ENCODE measurements at places on chromosomes 11 and 22.
A peak's percentile ranks its signal among the peaks of the same experiment; 100 is the strongest.

DNA sequence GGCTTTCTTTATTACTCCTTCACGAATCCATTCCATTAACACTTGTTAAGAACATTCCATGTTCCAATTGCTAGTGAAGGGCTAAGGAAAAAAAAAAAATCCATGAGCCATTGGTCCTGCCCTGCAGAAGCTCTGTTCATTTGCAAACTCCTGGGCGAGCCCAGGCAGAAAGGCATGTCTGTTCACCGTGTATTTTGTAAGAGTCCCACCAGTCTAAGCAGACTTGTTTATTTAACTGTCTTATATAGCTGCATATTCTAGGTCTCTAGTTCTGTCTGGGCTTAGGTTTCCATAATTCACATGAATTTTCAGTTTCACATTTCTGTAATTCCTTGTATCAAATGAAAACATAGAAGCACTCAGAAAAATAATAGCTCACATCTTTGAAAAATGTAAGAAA, 97.4 kb upstream of the POU2AF2 start:
- no peak for DNase-seq

DNA sequence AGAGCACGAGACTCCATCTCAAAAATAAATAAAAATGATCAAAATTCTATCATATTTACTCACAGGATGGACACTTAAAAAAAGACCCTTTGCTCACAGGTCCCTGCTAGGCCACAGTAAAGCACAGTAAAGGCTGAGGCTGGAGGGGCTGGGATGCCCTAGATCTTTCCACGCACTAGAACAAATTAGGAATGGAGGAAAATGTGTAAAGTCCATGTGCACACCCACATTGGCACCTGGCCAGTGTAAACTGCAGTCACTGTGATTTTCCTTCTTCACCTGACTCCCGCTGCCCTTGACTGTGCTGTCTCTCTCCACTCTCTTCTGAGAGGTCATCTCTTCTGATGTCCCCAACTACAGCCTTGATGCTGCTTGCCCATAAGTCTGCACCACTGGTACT, 195.5 kb downstream of the EFCAB6 start:
- no peak for DNase-seq

DNA sequence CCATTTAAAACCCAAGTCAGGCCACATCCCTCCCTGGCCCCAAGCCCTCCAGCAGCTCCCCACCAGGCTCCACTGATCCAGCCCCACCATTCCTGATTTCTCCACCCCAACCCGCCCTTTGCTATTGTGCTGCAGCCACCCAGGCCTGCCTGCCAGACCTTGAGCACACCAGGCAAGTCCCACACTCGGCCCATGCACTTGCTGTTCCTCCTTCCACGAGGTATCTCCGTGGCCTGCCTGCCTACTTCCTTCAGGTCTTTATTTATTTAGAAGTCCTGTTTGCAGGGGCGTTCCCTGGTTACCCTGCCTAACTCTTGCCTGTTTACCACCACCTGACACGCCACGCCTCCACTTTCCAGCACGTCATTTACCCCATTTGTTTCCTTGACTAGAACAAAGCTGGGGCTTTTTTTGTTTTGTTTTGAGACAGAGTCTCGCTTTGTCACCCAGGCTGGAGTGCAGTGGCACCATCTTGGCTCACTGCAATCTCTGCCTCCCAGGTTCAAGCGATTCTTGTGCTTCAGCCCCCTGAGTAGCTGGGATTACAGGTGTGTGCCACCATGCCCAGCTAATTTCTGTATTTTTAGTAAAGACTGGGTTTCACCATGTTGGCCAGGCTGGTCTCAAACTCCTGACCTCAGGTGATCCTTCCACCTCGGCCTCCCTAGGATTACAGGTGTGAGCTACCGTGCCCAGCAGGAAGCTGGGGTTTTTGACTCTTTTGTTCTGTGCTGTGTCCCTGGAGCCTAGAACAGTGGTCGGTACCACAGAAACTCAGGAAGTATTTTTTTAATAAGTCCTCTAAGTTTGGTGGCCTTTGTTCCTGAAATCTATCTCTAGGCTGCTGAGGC, 6.7 kb downstream of the CENPM start:
- DNase-seq, result peak; percentile 15

- no peak for DNase-seq
Measured at GRCh38 chr11:115695677-115696364, 191.6 kb upstream of the CADM1 start.

DNA sequence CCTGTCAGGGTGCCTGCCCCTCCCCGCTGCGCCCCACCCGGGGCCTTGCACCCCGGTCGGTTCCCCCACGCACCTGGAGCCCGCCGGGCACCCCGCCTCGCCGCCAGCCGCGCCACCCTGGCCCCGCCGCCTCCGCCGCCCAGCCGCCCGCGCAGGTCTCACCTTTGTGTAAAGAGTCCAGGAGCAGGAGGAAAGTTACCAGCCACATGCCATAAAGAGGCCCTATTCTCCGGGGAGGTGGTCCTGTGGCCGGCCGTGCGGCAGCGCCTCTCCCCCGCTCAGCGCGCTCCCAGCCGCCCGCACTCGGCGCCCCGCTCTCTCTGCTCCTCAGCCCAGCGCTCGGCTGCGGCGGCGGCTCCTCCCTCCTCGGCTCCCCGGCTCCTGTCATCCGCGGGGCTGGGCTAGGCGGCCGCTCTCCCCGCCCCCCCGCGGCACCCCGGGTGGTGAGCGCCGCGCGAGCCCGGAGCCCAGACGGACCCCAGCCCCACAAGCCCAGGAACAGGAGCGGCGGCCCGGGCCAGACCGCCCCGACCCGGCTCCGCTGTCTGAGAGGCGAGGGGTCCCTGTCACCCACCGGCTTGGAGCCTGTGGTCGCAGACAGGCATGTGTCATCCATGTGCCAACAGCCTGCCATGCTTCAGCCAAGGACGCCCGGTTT, at the start of gene DSCAML1:
Gene DSCAML1 (minus strand): TSS at position 345 of the 658 bp plus-strand sequence. CDS start 137 bp downstream, at position 208.
- DNase-seq, result no peak

DNA sequence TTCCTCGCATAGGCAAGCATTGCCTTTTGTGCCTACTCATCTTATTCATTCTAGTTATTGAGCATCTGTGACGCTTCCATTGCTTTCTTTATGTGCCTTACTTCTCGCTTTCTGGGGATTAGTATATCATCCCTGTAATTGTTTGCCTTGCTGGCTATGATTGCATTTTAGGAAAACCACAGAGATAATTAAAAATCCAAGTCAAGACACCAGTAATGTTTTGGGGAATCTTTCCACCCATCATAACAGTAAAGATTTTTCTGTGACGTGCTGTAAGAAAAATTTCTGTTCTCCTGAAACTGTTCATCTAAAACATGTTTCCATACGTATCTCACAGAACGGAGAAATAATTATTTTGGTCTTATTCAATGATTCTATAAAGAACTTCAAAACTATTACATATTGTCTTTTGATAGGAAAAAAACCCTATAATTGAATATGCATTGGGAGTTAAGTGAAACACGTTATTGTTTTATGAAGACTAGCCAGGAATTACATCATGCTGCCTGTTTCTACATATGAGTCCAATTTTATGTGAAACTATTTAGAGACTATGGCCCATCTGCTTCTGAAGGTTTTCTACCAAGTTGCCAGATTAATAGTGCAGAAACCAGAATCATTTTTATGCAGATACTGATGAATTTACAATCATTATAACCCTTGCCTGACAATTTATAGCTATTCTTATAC, 133.7 kb upstream of the FIBIN start:
- DNase-seq, result no peak

GRCh38 chr22:20844055-20845037, 14.3 kb downstream of the PI4KA start:
- no peak for DNase-seq

- no peak for DNase-seq
Measured at GRCh38 chr22:47727641-47728040, 965.2 kb downstream of the TBC1D22A start.

DNA sequence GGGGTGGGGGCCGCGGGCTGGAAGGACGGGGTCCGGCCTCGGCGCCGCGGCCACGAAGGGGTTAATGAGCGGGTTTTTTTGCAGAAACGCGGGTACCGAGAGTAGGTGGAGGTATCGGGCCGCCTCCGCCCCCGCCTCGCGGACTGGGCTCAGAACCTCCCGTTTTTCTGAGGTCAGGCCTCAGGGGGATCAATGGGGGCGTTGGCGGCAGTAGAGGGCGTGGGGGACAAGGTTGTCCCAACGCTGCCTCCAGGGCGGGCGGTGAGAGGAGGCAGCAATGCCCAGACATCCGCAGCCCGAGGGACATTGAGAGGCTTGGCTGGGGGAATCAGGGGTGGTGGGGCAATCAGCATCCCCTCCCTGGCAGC, 34.8 kb upstream of the PRODH start:
- no peak for DNase-seq

GRCh38 chr22:22230438-22230837, 14.1 kb upstream of the VPREB1 start:
- DNase-seq, result no peak

GRCh38 chr11:35178067-35178805, 39.3 kb downstream of the CD44 start:
- no peak for DNase-seq

DNA sequence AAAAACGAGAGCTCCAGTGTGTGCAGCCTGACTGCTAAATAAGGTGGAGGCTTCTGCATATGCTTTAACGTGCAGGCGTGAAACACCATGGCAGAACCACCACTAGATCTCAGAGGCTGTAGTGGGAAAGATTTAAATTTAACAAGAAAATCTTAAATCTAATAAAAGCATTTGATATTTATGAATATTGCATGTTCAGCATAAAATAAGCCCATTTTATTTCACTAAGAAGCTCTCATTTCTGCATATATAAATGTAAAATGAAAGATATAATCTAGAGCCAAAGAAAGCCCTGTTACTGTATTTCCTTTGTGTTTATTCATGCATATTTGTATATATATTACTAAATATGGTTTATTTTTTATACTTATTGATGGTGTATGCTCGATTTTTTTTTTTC, 188.3 kb downstream of the DDX10 start:
- no peak for DNase-seq

Data from NCI-H2081 (cell line).